ENCODE measurements at places on chromosomes 7 and 10.
A peak's percentile ranks its signal among the peaks of the same experiment; 100 is the strongest.

DNA sequence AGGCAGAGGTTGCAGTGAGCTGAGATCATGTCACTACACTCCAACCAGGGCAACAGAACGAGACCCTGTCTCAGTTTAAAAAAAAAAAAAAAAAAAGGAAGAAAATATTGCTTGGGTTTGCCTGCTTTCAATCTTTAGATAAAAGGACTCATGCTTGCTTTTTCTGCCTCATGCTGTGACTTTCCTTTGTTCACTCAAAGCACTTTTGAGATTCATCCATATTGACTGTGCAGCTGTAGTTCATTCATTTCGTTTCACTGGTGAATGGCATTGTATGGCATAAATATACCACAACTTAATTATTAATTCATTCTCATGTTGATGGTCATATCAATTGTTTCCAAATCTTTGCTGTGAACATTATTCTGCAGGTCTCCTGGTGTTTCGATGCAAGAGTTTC is 97.6 kb upstream of the NFE2L3 start:
- DNase-seq: no peak

GRCh38 chr7:129675521-129675920 is 64.0 kb downstream of the NRF1 start:
- no peak for DNase-seq

DNA sequence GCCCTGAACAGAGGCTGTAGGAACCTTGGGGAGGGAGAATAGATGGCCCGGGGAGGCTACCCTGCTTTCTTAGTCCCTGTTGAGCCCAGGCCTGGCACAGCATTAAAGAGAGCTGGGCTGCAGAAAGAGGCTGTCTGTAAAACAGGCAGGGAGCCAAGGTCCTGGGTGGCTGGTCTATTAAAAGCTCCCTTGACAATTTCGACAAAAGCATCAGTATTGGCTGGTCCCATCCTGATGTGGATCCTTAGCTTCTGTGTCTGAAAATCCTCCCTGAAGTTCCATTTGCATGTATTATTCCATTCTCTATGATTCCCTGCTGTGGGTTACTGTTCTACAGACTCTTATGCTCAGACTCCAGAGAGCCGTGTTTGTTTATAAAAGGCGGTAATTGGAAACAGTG is 158.5 kb downstream of the GALNT17 start:
- no peak for DNase-seq

GRCh38 chr7:29459589-29459988 is 104.0 kb upstream of the PRR15 start:
- no peak for DNase-seq

DNA sequence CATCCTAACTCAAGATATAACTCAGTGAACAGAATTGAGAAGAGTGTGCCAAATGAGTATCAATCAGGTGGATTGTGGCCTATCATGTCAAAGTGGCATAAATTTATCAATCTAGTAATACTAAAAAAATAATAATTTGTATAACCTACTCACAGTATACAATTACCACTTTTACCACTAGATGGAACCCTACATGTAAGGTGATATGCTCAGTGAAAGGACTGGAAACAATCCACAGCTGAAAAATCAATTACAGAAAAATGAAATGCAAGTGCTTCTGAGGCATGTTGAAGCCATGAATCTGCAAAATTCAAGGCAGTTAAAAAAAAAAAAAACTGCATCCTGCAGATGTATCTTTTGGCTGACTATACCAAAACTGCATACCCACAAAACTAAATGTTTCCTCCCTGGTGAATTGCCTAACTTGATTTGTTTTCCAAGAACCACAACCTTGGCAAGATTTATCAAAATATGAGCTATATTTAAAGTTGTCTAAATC is 13.9 kb downstream of the ARHGAP19 start:
- peak; percentile 29 for DNase-seq

DNA sequence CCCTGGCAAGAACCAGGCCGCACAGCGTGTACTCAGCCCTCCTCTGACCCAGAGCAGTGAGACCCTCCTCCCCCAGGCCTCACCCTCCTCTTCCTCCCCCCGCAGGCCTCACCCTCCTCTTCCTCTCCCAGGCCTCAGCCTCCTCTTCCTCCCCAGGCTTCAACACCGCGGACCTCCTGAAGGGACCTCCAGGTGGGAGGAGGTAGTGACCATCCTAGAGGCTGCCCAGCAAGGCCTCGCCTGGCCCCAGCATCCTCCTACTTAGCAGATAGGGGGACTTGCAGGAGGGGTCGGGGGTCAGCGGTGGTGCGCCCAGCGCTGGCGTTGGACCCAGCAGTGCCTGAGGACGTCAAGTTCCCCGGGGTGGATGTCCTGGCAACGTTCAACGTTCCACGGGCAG is 270.8 kb downstream of the ELFN1 start:
- DNase-seq: no peak

DNA sequence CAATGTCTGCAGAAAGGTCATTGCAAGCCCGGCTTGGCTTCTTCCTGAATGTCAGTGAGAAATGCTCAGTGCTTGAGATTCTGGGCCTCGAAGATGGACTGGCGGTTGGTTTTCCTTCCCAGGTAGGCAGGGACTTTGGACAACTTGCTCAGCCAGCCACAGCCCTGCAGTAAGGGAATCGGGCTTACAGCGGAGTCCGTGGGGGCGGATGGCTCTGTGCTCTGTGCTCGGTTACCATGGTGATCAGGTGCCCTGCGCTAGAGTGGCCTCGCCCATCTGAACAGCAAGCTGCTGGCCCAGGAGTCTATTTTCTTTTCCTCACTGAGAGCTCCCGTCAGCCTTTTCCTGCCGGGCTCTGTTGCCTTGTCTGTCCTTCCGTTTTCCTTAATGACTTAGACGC is 77.8 kb upstream of the SH2B2 start:
- DNase-seq: peak; percentile 60

DNA sequence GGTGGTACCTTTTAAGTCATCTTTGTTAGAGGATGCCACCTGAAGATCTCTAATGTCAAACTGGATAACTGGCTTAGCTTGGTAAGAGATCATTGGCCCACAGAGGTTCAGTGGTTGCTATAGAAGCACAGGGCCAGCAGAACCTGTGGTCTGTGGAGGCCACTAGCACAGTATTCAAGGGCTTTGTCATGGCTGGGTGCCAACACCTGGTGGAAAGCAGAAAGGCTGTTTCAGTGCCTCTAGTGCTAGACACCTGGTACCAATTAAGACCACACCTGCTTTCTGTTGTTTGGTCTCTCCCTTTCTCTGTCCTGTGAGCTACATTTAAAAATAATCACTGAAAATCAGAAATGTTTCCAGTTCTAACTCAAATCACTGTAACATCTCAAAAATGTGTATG is 10.0 kb upstream of the PCGF5 start:
- DNase-seq: peak; percentile 94

- DNase-seq: no peak
Measured at GRCh38 chr10:5565671-5566581, 41.2 kb downstream of the CALML3 start.

DNA sequence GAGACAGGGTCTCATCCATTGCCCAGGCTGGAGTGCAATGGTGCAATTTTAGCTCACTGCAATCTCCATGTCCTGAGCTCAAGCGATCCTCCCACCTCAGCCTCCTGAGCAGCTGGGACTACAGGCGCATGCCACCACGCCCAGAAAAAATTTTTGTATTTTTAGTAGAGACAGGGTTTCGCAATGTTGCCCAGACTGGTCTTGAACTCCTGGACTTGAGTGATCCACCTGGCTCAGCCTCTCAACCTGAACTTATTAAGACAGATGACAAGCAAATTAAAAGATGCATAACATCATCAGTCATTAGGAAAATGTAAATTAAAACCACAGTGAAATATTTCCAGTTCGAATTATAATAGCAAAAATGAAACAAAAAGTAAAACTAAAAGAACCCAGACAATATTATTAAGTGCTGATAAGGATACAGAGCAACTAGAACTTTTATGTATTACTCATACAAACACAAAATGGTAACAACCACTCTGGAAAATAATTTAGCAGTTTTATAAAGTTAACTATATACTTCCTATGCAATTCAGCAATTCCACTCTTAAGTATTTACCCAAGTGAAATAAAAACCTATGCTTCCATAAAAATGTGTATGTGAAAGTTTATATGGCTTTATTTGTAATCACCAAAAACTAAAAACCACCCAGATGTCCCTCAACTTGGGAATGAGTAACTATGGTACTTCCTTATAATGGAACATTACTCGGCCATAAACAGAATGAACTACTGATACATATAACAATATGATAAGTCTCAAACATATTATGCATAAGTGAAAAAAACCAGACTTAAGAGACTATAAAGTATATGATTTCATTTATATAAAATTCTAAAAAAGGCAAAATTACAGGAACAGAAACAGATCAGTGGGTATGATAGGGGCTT is 15.3 kb downstream of the ZFAND4 start:
- DNase-seq: no peak

GRCh38 chr10:106913348-106913747 is 251.2 kb downstream of the SORCS1 start:
- DNase-seq: no peak

- DNase-seq: no peak
Measured at GRCh38 chr7:2759736-2760097, 71.7 kb downstream of the AMZ1 start.

DNA sequence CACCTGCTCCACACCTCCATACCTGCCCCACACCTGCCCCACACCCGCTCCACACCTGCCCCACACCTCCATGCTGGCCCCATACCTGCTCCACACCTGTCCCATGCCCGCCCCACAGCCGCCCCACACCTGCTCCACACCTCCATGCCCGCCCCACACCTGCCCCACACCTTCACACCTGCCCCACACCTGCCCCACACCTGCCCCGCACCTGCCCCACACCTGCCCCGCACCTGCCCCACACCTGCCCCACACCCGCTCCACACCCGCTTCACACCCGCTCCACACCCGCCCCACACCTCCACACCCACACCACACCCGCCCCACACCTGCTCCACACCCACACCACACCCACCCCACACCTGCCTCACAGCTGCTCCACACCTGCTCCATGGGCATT is 53.0 kb downstream of the PARP12 start:
- DNase-seq: no peak

DNA sequence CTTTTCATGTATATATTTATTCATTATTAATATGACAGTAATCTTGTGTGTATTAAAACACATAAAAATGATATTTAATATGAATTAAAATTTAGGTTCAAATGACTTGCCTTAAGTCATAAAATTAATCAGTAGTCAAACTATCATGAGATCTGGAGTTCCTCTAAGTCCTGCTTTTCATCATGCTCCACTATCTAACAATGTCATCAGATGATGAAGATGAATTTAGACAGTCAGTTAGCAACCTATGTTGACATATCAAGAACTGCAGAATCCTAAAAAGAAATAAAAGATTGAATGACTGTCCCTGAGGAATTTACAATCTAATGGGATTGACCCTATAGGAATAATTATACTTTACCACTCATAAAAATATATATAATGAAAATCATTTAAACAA is 7.1 kb downstream of the CABCOCO1 start:
- DNase-seq: no peak

- DNase-seq: no peak
Measured at GRCh38 chr10:99329304-99329553, at the start of gene CNNM1. Gene CNNM1, plus strand, starts transcription at chr10:99329356. Its CDS starts 32 bp downstream, at chr10:99329388.

DNA sequence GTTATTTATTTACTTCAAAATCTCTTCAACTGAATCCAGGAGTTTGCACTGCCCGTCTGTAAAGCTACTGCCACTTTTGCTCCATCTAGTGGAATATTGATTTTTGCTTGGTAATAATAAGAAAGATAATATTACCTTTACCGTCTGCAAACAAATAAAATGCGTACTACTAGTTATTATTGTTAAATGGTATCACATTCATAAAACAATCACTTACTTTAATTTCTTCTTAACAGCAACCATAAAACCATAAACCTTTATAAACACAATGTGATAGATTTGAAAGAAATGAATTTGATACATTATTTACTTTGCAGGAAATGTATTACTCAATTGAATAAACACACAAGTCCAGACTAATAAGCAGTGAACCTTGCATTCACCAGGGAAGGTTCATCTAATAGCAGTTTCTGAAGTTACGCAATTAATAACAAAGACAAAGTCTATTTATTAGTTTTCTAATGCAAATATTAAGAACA is 6.4 kb downstream of the AGMO start:
- peak; percentile 73 for DNase-seq

GRCh38 chr7:13454916-13455592 is 534.4 kb downstream of the ETV1 start:
- no peak for DNase-seq

Data from NCI-H748 treated with DMSO at 0.1 percent for 48 hours (cell line).